Amniotic epithelial cell (primary cell): ENCODE measurements at places on chromosomes 7 and 10.

- DNase-seq, result no peak
Observed at GRCh38 chr7:29230871-29231345, 36.3 kb downstream of the CHN2 start.

DNA sequence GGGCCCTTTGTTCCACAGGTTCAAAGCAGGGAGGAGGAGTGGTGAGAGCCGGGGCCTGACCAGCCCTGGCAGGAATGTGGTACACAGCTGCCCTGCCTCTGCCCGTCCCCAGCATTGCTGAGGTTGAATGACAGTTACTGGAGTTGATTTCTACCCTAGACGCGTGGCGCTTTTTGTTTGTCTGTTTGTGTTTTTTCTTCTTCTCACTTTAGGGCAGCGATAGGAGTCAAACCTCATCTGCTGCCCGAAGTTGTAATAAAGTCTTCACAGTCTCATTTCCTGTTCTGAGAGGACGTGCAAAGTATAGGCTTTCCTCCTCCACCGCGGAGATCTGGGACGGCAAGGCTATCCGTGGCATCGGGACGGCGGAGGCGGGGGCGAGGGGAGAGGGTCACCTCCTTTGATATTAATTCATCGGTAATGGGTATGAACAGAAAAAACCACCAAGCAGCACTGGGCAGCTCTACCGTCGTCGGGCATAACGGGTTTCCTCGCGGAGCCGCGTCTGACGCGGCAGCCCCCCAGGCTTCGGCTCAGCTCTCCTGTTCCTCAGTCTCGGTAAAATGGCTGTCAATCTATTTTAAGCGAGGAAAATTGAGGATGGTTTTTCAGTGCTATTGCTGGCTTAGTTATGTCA lies 160.8 kb downstream of the LRMDA start:
- no peak for DNase-seq

- DNase-seq, result peak; percentile 34
Observed at GRCh38 chr10:119149729-119150128, 15.8 kb downstream of the SFXN4 start.

GRCh38 chr10:13231190-13231589 lies 3.0 kb downstream of the UCMA start:
- DNase-seq, result no peak
